ENCODE measurements at places on chromosomes 2 and 18.

GRCh38 chr18:36692921-36693332 lies 135.9 kb downstream of the TPGS2 start:
- DNase-seq: no peak

DNA sequence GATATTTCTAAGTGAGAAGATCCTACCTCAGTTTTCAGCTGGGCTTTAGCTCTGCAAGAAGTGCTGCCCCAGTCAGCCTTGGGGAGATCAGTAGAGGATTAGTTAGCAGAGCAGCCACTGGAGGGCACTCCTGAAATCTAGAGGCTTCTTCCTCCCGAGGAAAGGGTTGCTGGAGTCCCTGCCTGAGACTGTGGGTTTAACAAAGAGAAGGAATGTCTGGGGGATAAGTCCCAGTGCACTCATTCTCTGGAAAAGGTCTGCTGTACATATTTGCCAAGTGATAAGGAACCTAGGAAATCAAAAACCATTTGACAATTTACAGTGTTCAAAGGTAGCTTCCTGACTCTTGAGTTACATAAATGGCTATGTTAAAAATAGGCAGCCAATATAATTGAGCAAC lies 207.2 kb downstream of the SLC8A1 start:
- DNase-seq: no peak

GRCh38 chr2:192090911-192091310 lies 103.8 kb downstream of the TMEFF2 start:
- DNase-seq: no peak

- DNase-seq: no peak
Measured at GRCh38 chr2:176865336-176865735, 347.3 kb upstream of the HNRNPA3 start.

- no peak for DNase-seq
Measured at GRCh38 chr2:123695426-123695825, 329.7 kb upstream of the CNTNAP5 start.

DNA sequence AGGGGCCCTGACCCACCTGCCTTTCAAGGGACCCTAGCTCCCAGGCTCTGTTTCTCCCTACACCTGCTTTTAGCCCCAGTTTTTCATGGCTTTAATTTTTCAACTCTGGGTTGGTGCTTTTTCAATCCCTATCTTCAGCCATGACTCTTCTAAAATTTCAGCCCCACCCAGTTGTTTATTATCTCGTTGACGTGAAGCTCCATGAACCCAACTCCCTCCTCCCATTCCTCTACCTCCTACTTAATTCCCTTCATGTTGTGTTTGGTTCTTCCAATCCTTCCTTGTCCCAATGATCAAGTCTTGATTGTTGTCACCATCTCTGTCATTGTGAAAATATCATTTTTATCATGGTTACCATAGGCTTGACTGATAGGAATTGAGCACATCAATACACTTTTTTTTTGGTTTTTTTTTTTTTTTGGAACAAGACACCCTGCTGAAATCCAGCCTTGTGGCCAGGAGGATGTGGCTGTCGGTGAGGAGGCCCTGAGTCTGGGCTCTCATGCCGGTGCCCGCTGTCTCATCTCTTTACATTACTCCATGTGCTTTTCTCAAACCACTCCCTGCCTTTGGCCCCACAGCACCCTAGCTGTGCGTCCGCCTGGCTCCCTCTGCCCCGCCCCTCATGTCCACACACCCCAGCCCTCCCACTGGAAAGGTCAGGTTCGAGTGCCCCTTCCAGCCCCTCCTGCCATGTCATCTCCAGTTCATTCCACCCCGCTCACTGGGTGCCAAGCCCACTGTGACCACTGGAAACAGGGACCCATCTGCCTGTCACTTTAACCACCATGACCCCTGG lies 39.3 kb downstream of the NAPG start:
- DNase-seq: no peak

GRCh38 chr2:241665731-241666440 lies 20.7 kb downstream of the DTYMK start:
- no peak for DNase-seq

DNA sequence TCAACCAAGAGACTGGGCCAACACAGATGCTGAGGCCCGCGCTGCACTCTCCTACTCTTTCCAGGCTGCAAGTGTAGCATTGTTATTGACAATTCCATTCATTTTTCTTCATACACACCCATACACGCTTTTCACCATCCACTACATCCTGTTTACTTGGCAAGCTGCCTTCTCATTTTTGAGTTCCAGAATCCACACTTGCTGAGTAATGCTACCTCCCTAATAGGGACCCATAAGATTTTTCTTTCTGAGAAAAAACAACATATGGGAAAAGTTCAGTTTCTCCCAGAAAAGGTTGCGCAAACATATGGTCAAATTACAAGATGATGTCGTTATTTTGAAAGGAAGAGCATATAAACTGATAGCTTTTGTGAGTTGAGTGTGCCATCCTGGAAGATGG lies 3.3 kb upstream of the NETO1 start:
- DNase-seq: no peak

DNA sequence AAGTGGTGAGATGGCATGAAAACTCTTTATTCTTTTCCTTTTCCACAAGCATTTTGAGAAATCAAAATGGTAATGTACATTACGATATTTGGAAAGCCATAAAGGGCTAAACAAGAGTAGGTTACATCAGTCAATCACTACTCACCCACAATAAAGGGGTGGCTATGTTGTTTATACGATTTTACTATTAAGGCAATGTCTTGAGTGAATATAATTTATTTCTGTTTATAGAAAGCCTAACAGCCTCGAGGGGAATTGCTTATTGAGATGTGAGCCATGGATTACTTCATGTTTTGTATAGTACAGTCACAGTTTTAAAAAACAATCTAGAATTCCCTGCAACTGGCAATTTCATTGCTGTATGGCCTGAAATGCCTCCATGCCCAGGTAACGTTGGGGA lies 237.5 kb upstream of the RBBP8 start:
- DNase-seq: no peak

DNA sequence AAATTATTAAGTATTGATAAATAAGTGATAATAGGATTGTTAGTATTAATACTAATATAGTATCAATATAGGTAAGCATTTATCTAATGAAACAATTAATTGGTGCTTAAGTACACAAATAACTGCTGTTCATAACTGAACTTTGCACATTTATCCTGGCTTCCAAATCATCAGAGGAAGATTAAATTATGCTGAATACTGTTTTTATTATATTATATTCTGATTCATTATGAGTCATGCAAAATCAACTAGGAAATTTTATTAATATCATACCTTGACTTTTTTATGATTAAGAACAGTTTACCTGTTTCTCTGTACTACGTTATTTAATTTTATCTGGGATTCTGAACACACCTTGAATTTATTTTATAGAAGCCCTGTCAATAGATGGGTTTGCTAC lies 42.6 kb downstream of the FAP start:
- DNase-seq: no peak

GRCh38 chr2:74522516-74522915 lies 3.5 kb downstream of the DQX1 start:
- no peak for DNase-seq

DNA sequence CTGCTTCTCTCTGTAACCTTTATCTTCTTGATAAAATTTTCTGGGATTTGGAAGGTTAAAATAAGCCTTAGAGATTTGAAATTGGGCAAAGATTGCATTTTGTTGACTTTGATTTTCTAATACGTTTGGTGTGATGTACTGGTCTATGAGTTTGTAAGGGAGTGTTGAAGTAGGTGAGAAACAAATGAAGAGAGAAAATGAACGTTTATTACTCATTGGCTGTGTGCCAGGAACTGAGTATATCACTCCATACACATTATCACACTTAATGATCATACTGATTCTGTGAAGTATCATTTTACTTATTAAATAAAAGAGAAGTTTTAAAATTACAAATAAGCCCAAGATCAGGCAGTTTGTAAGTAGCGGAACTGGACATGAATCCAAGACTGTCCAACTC lies 795.1 kb upstream of the ZEB2 start:
- no peak for DNase-seq

- no peak for DNase-seq
Measured at GRCh38 chr2:236166796-236167296, 1.3 kb downstream of the GBX2 start.

DNA sequence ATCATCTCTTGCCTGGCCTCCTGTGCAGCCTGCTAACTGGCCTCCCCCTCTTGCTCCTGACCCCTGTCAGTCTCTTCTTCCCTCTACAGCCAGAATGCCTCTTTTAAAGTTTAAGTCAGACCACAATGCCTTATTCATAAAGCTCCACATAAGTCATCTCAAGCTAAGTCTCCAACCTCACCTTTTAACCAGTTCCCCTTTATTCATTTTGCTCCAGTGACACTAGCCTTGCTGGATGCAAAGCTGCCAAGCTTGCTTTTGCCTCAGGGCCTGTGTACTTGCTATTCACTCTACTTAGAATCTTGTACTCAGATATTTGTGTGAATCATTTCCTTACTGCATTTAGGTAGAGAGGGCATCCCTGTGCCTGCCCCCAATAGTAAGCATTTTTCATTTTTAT lies 180.9 kb downstream of the PDE1A start:
- no peak for DNase-seq

DNA sequence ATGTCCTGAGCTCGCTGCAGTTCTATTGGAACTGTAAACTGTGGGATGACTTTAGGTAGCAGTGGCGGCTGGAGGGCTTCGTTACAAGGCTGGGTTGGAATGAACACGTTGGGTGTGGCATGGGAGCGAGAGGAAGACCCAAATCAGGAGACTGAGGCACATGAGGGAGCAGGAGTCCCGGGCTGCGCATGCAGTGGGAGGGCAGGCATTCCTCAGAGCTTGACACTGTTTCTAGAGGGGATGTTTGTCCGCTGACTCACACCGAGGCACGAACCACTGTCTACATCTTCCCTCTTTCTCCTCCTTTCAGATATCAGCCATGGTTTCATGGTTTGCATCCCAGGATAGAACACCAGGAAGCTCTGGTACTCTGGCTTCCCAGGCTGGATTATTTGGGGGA lies 40.6 kb upstream of the LAMA1 start:
- DNase-seq: no peak

DNA sequence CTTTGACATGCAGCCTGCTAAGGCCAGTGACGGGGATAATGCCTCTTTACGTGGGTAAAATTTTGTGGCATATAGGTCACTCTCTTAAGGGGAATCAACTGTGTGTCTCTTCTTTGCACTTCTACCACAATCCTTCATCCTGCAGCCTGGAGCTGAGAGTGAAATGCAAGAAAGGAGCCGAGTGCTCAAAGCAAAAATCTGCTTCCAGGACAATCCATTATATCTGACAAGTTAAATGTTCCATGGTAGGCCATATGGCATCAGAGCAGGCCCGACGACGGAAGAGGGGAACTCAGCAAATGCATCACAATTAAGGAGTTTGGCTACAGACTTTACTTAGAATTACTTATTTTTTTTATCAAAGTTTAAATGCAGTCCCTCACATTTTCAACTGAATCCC lies 171.2 kb downstream of the TCF4 start:
- DNase-seq: no peak

- DNase-seq: no peak
Measured at GRCh38 chr2:166385313-166385712, 9.6 kb upstream of the SCN9A start.

GRCh38 chr2:168529900-168530561 lies 74.0 kb downstream of the CERS6 start:
- DNase-seq: no peak

DNA sequence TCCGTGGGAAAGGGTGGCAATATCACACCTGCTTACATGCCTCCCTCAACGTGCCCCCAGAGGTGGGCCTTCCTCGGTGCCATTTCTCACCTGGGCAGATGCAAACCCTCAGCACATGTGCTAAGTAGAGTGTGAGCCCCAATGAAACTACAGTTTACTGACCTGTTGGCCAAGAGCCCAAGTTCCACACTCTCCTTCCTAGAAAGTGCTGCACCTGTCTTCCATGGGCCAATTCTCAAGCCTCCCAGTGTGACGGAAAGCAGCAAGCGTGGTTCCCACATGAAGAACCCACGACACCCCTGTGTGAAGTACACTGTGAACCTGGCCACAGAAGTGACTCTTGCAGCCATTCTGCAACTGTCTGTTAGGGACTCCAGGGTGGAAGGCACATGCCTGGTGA lies 73.7 kb downstream of the UXS1 start:
- no peak for DNase-seq

DNA sequence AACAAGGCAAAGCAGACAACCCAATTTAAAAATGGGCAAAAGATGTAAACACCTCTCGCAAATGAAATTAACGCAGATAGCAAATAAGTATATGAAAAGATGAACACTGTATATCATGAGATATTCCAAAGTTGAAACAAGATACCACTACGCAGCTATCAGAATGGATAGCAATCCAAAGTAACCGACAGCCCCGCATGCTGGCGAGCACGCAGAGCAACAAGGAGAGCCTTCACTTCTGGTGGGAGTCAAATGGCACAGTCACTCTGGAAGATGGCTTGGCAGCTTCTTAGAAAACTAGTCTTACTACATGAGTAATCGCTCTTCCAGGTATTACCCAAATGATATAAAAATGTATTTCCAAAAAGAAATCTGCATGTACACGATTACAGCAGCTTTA lies 1.4 kb downstream of the NDUFA10 start:
- no peak for DNase-seq

DNA sequence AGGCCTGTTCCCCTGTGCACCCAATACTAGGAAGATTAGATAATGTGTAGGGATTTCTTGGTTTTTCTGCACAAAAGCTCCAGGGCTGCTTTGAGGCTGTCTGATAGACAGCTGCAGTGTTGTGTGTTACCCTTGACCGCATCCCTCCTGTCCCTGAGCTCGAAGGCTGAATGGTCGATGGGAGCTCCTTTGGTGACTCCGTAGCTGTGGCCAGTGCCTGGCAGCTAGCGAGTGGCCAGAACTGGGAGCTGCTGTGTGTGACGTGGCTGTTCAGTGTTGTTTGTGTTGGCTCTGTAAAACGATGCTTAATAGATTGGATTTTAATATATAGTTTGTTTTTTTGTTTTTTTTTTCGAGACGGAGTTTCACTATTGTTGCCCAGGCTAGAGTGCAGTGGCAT lies 170.0 kb downstream of the AGAP1 start:
- DNase-seq: no peak

DNA sequence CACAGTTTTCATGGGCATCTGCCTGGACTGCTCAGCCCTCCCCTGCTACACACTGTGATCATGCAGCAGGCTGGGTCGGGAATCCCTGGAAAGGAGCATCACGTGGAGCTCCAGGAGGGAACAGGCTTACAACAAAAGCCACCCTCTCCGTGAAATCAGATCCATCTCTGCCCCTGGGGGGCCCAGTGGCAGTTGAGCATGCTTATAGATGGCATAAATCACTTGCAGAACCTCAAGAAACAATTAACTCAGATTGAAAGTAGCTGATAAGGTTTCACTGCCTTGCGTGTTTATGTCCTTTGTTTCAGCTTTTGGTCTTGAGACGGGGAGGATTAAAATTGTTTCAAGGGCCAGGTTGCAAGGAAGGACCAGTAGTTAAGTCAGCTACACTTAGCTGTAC lies 354.8 kb upstream of the MEIS1 start:
- DNase-seq: no peak

- no peak for DNase-seq
Measured at GRCh38 chr2:5975401-5975800, 283.2 kb downstream of the SOX11 start.

- DNase-seq: no peak
Measured at GRCh38 chr2:68411397-68412126, 46.5 kb downstream of the PLEK start.
